ENCODE measurements at places on chromosomes 12 and 14.

DNA sequence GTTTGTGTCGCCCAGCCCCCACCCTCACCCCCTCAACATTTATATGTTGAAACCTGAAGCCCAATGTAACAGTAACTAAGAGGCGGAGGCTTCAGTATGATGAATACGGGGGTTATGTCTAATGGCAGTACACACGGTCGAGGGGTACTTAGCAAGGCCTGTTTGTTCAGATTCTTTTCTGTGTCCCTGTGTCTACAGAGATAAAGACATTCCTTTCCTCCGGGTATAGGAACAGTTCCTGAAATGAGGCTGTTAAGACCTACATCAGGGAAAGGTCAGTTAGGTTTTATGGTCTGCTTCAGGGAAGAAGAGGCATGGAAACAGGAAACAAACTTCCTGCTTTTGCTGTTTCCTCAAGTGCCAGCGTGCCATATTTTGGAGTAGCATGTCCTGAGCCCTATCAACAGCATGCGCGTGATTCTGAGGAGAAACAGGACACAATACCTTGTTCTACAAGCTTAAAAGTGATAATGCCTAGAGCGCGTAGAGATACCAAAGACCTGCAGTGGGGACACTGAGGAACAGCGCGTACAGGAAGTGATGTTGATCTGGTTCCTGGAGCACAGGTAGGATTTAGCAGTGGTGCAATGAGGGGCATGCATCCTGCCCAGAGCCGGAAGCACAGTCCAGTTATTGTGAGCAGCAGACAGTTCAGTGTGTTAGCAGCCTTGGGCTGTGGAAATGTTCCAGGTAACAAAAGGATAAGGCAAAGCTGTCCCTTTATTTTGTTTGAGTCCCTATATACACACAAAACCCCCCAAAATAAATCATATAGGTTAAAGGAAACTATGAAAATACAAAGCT is 47.2 kb downstream of the FGD4 start:
- DNase-seq: no peak

DNA sequence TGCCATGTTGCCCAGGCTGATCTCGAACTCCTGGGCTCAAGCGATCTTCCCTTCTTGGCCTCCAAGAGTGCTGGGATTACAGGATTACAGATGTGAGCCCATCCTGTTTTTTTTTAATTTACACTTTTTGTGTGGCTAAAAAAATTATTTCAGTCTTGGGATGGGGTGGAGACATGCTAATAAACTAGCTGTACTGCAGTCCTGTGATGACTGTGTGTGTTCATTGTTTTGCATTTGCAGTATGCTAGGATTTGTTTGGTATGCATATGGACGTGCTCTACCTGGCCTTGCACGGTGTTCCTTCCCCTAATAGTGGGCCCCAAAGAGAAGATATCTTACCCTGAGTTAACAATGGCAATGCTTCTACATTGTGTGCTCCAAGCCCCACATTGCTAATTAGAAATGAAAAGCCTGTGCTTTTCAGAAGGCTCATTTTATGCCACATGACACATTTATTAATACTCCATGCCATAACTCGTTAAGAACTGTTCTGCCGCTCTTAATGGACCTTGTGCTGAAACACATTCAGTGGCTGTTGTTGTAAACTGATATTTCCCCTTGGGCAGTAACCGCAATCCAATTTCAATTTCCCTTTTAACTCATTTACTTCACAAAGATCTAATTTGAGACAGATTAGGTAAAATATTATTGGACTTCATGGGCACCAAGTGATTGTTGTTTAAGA is 86.4 kb downstream of the SCN8A start:
- no peak for DNase-seq

DNA sequence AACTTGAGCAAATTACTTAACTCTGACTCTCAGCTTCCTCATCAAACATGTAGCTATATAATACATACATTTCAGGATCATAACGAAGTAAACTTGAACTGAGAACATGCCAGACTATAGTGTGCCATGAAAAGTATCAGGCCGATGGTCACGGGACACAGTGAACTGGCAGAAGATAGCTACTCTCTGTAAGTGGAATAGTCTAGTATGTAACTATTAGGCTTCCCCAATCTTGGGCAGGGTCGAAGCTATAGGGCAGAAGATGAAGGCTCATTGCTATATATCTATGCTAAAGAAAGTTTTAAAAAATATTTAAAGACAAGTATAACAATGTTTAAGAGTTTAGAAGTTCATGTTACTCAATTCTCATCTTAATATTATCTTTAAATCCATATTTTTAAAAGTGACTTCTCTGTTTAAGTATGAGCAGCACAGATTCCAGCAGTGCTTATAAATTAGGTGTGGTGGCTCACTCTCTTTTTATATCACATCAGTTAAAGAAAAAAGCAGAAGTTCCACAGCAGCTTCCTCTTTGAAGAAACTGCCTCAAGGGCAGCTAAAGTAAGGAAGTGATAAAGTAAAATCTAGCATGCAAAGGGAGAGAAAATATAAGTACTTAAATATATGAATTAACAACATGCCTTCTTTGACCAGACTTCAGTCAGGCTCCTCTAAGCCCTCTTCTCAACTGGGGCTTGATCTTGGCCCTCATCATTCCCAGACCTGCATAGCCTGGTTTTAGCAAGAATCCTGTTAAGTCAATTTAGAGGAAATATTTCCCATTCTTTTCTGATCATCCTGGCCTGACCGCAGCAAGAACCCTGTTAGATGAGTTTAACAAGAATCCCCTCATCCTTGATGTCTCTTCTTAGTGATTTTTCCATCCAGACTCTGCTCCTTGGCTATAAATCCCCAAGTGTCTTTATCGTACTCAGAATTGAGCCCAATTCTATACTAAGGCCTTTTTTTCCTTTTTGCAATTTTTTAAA is 8.4 kb upstream of the GLIPR1 start:
- DNase-seq: peak; percentile 4

DNA sequence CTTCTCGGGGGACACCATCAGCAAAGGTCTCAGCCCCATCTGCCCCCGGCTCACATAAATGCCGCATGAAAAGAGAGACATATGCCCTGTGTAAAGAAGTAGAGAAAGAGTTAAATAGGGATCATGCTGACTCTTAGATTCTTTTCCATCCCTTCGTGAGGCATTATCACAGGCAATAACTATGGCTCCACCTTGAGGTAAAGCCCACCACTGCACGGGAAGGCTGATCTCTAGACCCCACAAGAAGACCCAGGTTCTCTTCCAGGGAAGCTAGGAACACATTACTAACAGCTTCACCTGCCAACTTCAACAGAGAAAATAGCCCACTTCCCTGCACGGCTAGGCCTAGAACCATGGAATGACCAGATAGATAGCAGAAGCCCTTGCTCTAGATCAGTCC is 14.1 kb upstream of the NOP2 start:
- no peak for DNase-seq

- no peak for DNase-seq
Observed at GRCh38 chr14:39050389-39050788, 52.6 kb downstream of the SEC23A start.

- peak; percentile 46 for DNase-seq
Observed at GRCh38 chr14:104680806-104681688, 8.4 kb upstream of the INF2 start.

DNA sequence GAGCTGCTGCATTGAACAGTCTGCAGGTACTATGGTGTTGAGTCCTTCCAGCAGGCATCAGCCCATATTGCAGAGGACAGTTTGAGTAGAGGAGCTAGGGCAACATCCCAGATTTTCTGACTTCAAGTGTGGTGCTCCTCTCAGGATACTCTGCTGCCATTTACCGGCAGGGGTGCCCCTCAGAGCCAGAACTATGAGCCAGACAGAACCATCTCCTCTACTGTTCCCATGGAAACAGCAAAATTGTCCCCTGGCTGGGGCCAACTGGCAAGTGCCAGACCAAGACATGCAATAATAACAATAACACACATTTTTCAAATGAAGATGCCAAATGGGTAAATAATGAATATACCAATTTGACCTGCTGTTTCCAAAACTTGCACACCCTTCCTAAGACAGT is 102.9 kb downstream of the ADCK1 start:
- DNase-seq: no peak

DNA sequence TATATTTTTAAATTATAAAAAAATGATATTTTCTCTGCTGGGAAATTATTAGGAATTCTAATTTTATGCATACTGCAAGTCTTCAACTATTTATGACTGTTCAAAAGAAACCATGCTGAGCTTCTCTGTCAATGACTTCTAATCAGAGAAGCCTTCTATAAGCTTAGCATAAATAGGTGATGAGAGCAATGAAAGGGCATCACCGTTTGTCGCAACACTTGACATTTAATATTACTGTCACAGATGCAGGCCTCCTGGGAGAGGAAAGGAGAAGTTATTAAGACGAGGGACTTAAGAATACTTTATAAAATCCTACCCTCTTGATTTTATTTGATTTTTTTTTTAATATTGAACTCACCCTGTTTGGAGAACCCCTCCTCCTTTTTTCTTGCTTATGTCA is 69.8 kb downstream of the CAPZA3 start:
- no peak for DNase-seq

DNA sequence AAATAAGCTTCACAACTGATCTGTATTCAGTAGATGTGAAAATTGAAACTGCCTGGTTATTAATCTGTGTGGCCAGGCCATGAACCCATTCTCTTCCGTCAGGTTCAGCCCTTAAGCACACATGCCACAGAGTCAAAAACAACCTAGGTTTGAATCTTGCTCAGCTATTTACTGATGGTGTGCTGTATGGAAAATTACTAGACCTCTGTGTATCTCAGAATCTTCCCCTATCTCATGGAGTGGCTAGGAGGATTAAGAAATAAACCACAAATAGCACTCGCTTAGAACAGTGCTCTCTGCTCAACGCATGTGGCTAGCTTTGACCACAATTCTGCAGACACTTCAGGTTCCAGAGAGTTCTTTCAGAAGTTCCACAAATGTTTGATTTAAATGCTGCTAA is 240.7 kb upstream of the PLEKHG7 start:
- no peak for DNase-seq

DNA sequence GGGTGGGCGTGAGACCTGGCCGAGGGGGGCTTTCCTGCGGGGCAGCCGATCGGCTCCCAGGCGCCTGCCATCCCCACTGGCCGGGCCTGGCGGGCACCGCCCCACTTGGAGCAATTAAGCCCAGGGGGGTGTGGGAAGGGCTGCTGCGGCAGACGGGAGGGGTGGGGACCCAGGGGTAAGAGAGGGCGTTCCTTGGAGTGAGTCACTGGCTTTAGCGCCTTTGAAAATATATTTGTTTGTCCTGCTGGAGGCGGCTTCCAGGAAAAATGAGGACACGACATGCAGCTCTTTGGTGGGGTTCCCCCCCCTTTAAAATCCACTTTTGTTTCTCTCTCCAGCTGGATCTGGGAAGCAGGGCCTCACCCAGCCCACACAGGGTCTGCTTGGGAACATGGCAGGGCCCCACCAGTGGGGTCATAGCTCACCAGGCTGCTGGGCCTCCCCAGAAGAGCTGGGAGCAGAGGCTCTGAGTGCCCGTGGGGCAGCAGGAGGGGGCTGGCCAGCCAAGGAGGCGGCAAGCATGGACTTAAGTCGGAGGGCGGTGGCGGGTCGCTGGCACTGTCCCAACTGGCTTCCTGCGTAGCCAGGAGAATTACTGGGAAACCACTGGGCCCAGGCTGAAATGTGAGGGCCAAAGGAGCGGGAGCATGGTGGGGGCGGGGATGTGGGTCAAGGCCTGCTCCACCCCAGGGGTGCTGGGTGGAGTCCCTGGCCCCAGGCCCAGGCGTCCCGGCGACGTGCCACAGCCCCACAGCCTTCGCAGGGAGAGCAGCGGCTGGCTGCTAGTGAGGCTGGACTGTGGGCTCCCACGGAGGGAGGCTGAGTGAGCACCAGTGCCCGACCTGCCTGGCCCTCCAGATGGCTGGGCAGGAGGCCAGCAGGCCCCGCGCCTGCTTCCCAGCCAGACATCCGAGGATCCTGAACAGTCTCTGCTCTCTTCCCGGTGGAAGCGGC is 128.0 kb downstream of the RFLNA start:
- no peak for DNase-seq

DNA sequence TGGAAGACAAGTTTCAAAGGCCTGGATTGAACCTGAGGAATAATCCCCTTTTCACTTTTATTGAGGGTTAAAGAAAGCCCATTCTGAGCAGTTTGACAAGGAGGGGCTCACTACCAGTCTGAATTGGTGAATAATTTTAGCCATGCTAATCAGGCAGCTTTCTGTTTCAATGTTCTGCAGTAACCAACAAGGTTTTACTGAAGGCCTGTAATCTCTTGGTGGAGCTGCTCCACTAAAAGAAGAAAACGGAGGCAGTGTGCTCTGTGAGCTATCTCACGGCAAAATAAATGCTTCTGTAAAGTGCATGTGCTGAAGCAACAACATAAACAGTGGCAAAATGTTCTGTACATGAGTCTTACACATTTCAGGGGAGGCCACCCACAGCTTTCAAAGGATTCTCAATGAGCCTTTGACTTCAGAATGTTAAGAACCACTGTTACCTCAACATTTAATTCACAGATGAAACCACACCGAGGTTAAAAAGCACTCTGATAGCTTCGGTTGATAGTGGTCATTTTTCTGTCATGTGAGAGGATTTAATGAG is 111.2 kb downstream of the LRIG3 start:
- no peak for DNase-seq

All from CD4-positive, alpha-beta T cell treated with Interferon gamma for 1 hour (primary cell).